ENCODE measurements at places on chromosomes 1 and 21.

DNA sequence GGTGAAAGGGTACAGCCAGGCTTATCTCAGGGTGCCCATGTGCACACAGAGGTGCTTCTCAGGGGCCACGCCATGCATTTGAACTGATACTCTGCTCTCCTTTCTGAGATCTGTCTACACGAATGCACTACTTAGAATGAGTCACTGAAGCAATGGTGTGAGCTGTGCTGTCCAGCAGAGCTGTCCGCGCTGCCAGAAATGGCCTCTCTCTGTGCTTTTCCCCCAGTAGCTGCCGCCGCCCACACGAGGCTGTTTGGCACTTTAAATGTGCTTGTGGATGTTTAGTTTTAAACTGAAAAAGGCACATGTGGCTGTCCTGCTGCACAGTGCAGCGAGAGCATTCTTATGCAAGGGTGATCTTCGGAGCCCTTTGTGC, 87.1 kb upstream of the COL6A1 start:
- no peak for DNase-seq

DNA sequence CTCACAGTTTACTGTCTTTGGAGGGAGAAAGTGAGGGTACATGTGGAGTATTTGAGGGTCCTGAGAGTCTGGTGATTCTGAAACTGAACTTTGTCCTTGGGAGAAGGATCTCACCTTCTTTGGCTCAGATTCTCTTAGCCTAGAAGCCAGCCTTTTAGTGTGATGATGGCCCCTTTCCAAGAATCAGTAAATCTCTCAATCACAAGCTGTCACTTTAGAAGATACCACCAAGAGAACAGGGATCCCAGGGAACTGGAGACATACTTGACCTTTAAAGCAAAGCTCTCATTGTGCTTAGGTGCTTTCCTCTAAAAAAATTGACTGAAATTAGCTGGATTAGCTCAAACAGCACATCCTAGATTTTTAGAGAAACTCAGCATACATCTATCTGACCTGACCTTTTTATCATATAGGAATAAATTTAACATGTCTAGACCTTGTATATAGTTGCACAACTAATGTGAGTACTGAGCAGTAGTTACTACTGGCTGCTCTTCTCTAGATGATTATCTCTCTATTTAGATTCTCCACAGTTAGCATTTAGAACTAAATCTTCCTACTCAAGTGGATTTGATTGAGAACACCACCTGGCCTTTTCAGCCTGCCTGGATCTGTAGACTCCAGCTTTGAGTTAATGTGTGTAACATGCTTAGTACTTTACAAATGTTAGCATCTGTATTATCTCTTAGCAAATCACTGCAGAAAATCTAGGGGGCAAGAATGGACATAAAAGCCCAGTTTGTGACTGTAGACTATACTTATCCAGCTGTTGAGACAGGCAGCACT, 157.7 kb downstream of the MAST2 start:
- DNase-seq = no peak

DNA sequence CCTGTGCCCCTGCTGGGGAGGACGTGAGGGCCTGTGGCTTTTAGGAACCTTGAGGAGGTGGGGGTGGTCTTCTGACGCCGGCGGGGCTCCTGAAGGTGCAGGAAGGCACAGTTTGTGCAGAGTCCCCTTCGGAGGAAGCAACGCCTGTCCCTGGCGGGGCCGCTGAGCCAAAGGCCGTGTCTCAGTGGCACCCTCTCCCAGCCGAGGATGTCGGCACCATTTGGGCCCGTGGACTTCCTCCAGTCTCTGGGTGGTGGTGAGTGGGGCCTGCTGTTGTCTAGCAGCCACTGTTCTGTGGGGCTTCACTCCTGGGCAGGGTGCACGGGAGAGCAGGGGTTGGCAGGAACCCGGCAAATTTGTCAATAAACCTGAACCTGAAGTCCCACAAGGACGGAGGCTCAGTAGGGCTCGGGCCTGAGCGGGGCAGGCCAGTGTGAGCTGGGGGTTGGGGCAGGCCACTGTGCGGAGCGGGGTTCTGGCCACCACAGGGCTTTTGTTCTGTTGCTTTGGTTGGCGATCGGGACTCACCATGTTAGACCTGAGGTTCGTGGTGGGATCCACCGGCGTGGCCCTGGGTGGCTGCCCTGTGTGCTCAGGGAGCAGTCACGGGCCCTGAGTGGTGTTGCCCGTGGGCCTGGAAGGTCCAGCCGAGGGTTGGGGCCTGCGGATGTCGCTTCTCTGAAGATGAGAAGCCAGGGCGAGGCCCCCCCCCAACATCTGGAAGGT, 64.8 kb downstream of the SKI start:
- DNase-seq = no peak

GRCh38 chr1:117600325-117600943, 5.4 kb upstream of the TENT5C start:
- no peak for DNase-seq

- no peak for DNase-seq
These were observed 23.6 kb upstream of the DNM3 start for GRCh38 chr1:171817511-171818265.

GRCh38 chr1:25247829-25248754, 838 bp upstream of the RSRP1 start:
- DNase-seq = no peak

DNA sequence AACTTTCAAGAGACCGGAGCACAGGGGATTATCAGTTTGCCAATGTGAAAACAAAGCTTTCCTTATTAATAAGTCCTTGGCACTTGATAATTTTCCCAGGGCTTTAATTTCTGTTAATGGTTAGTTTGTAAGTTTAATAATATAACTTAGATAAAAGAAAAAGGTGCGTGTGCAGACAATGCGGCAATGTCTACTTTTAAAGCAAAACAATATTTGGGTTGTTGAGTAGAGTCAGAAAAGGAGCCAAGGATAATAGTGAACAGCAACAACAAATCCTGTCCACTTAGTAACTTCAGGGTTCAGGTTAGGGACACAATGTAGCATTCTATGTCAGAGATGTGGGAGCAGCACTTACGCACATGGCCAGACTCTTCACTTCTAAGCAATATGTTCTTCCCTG, 469.6 kb upstream of the NFIA start:
- no peak for DNase-seq

DNA sequence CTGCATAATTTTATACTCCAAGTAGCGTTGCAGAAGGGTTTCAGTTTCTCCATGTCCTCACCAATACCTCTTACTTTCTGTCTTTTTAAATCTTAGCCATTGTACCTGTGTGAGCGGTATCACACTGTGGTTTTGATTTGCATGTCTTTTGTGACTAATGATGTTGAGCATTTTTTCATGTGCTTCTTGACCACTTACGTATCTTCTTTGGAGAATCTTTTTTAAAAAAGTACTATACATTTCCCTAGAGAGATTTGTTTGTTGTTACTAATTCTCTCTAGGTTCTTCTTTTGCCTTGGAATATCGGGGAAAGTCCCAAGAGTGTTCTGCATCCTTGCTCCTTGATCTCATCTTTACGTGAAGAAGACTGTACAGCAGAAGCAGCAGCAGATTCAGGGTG, 81.8 kb upstream of the WARS2 start:
- no peak for DNase-seq

GRCh38 chr1:116820369-116820768, 66.1 kb downstream of the CD2 start:
- no peak for DNase-seq

- DNase-seq = no peak
These were observed 187.5 kb upstream of the PLXNA2 start for GRCh38 chr1:208431721-208432120.

DNA sequence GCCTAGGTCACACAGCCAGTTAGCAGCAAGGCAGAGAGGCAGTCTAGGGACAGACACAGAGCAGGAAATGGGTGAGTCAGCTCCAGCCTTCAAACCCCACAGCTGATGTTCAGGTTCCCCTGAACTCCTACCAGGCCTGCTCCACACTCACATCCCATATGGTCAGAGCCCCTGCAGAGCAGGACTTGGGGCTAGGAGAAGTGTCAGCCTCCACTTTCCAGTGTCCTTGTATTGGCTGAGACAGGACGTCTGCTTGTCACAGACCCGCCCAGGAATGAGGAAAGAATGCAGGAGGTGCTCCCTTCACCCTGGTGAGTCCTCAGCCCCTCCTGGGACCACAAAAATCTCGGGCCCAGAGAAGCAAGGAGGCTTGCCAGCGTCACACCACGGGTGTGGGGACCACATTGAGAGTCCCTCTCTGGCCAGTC, 92.5 kb downstream of the LACTBL1 start:
- DNase-seq = no peak

DNA sequence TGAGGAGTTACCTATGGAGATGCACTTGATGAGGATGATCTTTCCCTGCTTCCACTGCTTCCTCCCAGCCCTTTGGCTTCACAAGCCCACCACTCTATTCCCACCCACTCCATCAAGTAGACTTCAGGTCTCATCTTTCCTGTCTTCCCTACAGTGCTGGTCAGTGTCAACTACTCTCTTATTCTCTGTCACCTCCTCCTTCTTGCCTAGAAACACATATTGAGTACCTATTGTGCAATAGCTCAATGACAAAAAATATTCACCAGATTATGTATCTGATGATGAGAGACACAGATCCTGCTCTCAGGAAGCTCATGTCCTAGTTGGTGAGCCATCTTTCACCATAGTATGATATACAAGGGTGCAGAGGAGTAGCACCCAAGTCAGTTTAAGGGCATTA, 82.2 kb upstream of the NFASC start:
- DNase-seq = no peak

- no peak for DNase-seq
These were observed 28.1 kb downstream of the RAB4A start for GRCh38 chr1:229298887-229299503.

DNA sequence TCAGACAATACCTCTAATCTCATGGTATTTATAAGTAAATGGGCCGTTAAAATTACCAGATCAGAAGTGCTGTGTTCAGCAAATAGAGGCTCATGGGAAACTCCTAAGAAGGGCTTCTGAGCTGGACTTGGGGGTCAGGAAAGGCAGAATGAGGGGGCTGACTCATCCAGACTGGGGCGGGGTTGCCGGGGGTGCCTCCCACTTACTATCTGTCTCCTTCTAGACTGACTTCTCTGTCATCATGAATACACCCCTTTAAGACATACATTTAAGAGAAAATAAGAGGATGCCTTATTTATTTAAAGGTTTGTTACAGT, 96.0 kb upstream of the ERRFI1 start:
- no peak for DNase-seq
